Astrocyte of the spinal cord (primary cell): ENCODE measurements at places on chromosomes 3 and 15.

- DNase-seq: no peak
Observed at GRCh38 chr3:32684029-32684799, 774 bp upstream of the CNOT10 start.

DNA sequence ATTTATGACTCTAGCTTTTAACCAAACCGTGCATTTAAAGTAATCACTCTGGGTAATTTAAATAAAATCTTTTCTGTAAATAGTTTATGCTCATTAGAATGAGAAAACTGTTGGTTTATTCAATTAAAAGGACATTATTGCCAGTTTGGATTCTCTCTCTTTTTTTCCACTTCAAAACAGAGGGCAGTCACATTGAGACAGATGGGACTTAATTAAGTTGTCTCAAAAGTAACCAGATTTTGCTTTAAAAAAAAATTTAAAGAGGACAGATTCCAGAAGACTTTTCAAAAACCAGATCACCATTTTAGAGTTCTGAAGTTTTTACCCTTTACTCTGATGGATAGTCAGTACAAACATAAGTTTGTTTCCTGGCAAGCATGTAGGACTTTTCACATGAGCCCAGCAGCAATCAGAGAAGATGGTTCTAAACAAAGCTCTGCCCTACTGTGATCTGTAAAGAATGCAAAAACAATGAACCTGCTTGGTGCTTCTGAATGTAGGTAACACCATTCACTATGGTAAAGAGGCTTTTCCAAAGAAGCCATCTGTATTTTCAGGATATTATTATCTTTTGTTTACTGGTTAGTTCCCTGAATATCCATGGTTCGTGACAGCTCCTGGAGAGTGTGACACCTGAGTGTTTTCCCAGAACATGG is 136.2 kb downstream of the LRTM1 start:
- DNase-seq: no peak

DNA sequence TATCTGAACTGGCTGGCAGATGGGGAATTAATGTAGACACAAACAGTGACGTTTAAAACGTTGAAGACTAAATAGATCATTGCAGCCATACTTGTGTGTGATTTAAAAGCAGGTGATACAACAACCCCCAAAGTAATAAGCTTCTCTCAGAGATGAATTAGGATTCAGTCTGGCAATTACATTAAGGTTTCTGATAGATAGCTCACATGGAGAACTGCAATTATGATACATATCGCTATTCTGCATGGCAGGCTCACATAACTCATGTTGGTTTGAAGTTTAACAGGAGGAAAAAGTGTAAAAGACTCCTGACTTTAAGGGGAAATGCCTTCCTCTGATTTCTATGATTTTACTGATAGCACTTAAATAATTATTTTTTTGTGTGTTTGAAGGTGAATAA is 196.9 kb downstream of the CLSTN2 start:
- DNase-seq: no peak

- peak; percentile 72 for DNase-seq
Observed at GRCh38 chr15:62099094-62099601, 32.4 kb downstream of the C2CD4A start.

GRCh38 chr3:42721690-42722089 is 19.1 kb upstream of the HHATL start:
- no peak for DNase-seq

- DNase-seq: no peak
Observed at GRCh38 chr3:149751551-149751950, 738 bp downstream of the COMMD2 start.

GRCh38 chr3:187838016-187838540 is 92.8 kb upstream of the BCL6 start:
- DNase-seq: no peak

GRCh38 chr15:80464951-80465625 is 60.9 kb downstream of the ARNT2 start:
- no peak for DNase-seq

GRCh38 chr15:96431786-96432185 is 101.3 kb downstream of the NR2F2 start:
- no peak for DNase-seq

GRCh38 chr15:43293432-43293831 is 26.7 kb upstream of the TGM5 start:
- no peak for DNase-seq

GRCh38 chr15:43134157-43134635 is 810 bp downstream of the TMEM62 start:
- no peak for DNase-seq

GRCh38 chr3:159792070-159792469 is 196.6 kb upstream of the IL12A start:
- DNase-seq: no peak

DNA sequence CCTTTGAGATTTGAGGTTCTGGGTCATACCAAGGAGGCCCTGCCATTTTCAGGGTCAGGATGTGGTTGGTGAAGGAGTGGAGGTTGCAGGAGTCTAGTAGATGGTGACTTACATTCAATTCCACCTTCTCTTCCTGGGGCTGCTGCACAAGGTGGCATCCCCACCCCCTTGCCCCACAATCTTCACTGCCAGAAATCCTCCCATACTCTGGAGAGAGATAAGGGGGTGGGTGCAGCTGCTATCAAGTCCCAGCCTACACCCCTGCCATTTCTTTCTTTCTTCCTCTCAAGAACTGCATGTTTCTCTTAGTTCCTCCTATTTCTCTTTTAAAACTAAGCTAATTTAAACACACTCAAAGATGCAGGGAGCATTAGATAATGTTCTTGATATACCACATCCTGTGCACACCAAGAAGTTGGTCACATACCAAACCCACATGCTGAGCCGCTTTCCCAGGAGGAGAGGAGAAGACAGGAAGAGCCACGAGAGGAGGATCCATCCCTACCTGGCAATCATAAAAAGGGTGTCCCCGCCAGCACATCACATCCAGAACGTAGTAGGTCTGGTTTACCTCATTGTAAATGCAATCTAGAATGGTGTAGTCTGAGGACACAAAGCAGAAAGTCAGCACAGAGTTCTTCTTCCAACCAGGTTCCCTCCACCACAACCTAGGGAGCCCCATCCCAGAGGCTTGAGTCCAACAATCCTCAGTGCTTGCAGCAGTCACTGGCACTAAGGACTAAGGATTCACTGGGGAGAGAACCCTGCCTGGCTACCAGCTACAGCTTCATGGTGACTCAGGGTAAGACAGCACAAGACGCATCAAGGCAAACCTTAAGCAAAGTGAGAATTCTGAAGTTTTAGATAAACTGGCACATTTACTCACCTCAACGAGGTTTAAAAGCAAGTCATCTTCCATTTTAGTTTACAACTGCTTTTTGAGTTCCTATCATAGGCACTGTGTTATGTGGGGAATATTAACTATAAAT is 18.5 kb downstream of the SNUPN start:
- peak; percentile 67 for DNase-seq

DNA sequence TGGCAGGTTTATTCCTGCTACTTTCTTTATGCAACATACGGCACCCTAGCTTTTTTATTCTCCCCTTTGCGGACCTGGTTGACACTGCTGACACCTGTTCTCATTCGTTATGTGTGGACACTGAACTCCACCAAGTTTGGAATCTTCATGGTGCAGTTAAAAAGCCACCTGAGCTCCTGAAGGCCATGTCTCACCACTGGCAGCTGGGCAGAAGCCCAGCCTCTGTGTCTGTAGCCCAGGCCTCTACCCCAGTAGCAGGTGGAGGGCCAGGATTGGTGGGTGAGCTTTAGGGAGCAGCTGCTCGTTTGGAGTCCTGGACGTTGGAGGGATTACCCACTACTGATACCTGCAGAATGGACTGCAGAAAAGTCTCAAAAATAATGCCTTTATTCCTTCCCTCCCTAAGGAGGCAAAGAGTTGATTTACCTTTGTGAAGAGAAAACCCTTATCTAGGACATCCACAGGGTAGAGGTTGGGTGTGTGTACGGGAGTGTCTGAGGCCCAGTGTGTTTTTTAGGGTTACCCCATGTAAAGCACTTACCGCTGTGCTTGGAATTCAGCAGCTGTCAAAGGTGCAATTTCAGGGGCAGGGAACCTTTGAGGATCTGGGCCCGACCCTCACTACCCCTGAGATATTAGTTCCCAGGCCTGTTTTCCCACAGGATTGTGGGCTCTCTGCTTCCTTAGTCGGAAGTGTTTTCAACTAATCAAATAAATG is 637 bp upstream of the CCNDBP1 start:
- DNase-seq: no peak

DNA sequence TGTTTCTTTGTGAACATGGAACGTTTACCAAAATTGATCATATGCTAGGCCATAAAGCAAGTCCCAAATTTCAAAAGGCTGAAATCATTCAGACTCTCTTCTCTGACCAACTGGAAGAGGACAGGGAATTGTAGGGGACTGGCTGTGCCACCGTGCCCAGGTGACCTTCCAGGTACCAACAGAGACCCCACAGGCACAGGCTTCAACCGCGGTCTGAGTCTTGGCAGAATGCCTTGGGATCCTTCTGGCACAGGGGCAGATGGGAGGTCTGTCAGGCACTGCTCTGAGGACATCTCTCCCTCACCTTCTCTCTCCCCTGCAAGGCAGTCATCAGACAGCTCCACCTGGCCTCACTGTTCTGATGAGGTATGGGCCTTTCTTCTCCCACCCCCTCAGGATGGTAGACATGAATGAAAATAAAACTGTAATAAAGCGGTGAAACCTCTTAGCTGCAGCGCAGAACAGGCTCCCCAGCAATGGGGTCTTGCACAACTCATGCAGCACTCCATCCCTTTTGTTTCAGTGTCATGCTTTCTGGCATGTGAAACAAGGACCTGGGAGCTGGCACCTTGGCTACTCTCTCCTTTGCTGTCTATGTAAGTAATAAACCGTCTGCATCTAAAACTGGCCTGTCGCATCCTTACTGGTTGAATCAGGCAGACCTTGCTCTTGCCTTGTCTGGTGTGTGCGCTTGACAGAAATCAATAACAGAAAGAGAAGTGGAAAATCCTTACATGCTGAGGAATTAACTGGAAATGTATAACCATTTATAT is 289.2 kb downstream of the KLF13 start:
- DNase-seq: no peak

DNA sequence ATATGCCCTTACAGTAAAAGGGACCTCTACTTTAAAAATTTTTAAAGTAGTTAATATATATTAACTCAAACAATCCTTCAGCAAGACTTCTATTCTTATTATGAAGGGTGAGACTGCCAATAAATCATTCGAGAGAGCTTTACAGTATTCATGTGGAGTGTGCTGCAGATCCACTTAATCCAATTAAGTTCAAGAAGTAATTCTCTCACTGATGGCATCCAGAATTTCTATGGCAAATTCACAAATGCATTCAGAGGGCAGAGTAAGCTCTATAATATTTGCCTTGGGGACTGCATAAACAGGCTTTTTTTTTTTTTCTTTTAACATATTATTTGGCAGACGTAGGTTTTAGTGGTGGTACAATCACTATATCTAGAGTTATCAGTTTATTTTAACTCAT is 692.0 kb downstream of the NLGN1 start:
- no peak for DNase-seq

- peak; percentile 54 for DNase-seq
Observed at GRCh38 chr3:133488785-133489367, 84.6 kb upstream of the CDV3 start.
